ENCODE measurements at places on chromosomes 16 and 17.
A peak's percentile ranks its signal among the peaks of the same experiment; 100 is the strongest.

DNA sequence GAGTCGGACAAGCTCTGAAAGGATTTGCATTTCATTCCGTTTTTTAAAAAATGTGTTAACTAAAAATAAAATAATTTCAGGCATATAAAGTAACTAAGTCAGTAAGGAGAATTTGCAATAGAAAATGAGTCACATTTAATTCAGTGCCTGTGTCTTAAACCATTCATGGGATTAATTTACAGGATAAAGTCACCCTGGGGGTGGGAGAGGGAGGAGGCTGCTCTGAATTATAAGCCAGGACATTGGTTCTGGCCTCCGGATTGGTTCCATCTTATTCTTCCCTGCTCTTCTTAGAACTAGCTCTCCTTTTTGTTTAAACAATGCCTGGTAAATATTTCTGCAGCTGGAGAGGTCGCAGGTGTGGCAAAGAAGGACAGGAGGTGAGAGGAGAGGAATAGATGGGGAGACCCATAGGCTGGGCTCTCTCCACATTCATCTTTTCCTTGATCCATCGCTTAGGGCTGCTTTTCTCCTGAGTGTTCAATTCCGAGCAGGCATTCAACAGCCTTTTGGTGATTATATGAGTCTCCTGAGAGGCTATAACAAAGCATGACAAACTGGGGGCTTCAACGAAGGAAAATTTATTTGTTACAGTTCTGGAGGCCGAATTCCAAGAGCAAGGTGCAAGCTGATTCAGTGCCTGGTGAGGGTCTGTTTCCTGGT, 319.2 kb downstream of the PHKB start:
- DNase-seq: no peak

- no peak for DNase-seq
Measured at GRCh38 chr17:74957935-74958740, 14.4 kb downstream of the HID1 start.

DNA sequence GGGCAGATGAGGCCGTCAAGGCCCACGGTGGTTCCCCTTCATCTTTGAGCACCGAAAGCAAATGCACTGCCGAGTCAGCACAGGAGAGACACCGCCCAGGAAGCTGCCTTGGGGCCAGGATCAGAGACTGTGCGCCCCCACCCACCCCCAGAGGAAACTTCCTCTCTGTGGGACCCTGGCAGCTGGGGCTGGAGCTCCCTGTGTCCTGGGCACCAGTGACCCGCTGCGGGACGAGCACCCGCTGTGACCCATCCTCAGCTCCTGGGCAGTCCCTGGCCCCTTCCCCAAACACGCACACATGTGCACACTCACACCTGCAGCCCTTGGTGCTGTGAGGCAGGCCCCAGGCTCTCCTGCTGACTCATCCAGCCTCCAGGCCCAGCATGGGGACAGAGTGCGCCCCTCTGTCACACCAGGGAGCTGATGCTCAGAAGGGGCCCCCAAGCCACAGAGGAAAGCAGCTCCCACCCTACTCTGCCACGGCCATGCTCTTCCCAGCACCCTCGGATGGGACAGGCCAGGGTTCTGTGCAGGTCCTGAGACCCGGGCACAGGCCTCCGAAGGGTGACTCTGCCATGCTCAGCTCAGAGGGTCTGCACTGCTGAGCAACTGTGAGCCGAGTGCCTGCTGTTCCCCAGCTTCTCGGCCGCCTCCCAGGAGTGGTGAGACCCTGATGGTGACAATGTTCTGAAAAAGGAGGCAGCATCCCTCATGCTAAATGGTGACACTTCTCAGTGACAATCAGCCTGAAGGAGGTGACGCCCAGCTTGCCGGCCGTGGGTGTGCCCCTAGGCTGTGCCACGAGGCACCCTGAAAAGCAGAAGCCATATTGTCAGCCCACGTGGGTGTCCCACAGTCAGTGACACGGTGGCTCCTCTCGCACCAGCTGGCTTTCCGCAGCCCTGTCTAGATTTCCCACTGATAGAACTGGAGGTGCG, 3.6 kb downstream of the PIEZO1 start:
- DNase-seq: no peak

GRCh38 chr17:32621612-32622312, 135.0 kb downstream of the CDK5R1 start:
- no peak for DNase-seq

GRCh38 chr17:45338023-45338781, 21.4 kb upstream of the MAP3K14 start:
- peak; percentile 83 for DNase-seq

DNA sequence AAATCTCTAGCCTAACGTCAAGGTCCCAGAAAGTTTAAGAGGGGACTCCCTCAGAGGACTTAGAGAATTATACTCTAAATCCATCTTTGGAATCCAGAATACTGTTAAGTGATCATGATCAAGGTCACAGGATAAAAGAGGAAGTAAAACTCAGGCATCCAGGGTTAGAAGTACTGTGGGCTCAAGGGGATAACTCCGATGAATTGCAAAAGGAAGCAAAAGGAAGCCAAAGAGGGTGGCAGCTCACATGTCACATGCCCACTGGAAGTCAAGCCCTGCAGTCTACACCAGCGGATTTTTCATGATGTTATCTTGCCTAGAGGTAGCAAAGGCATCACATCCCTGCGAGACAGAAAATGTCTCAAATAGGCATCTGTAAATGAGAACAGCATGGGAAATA, 3.8 kb downstream of the ZNF821 start:
- no peak for DNase-seq

GRCh38 chr16:8047736-8048135, 542.6 kb downstream of the TMEM114 start:
- DNase-seq: no peak

DNA sequence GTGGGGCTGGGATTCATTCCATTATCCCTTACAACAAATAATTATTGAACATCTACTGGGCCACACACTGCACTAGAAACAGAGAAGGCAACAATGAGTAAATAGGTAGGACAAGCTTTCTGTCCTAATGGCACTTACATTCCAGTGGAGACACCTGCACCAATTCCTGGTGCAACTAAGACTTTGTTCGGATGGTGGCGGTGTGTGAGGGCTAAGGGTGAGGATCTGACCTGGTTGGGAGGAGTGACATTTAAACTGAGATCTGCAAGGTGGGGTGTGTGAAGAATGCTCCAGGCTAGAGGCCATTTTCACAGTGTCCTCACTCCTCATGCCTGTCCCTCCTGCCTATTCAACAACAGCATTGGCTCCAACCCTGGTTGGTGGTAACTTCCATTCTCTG, 510.0 kb downstream of the XYLT1 start:
- no peak for DNase-seq

- DNase-seq: no peak
Measured at GRCh38 chr17:82170412-82170961, 42.2 kb downstream of the CCDC57 start.

GRCh38 chr17:66829386-66829864, 5.5 kb upstream of the CACNG5 start:
- no peak for DNase-seq

DNA sequence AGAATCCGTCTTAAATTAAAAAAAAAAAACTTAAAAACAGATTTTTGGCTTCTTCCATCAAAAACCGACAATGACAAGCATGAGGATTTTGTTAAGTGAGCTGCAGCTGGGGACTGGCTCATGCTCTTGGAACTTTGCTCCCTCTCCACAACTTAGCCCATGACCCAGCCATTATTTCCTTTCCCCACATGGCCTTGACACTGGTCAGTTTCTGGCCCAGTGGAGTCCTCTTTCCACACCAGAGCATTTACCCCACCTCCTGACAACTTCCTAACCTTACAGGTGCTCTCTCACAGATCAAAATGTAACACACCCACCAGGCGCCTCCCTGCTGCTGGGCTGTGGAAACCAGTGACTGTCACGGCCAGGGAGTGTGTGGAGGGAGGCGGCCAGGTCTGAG, 62.7 kb upstream of the ZNF267 start:
- DNase-seq: no peak

DNA sequence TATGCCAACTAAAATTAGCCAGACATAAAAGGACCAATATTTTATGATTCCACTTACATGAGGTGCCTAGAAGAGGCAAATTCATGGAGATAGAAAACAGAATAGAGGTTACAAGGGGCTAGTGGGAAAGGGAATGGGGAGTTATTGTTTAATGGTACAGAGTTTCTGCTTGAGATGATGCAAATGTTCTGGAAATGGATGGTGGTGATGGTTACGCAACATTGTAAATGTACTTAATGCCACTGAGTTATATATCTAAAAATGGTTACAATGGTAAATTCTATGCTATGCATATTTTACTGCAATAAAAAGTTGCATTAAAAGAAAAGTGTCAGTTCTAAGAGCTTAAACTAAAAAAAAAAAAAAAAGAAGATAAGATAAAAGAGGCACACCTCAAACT, 17.9 kb downstream of the MT1X start:
- DNase-seq: no peak

GRCh38 chr16:75486676-75487313, 8.4 kb downstream of the CHST6 start:
- DNase-seq: no peak

GRCh38 chr17:40819528-40820125, 2.8 kb downstream of the KRT10 start:
- no peak for DNase-seq

DNA sequence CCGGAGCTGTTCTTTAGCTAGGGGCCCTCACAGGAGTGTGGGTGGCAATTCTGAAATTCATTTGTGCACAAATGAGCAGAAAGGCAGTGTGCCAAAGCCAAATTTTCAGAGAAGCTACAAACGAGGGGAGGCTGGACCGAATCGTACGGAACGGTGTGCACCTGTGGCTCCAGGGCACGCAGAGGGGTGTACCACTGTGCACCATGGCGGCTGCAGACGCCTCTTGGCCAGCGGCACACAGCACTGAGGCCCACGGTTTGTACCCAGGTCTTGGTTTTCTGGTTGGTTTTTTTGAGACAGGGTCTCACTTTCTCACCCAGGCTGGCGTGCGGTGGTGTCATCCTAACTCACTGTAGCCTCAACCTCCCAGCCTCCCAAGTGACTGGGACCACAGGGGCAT, 14.9 kb downstream of the CHMP1A start:
- DNase-seq: no peak

DNA sequence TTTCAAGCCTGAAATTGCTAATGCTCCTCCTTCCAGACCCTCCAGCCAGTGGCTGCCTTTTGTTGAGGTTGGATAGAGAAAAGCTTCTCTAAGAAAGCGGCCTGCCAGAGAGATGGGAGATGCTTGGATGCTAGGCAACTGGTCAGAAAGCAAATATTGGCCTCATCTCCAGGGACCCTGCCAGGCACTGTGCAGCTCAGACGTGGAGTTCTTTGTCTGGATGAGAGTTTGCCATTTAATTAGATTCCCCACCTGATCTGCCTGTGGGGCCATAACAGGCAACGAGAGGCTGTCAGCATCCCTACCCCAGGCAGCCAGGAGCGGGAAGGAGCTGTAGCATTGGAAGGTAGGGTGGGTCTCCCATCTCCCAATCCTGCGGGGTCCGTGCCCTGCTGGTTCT, 52.7 kb downstream of the ASIC2 start:
- DNase-seq: no peak

DNA sequence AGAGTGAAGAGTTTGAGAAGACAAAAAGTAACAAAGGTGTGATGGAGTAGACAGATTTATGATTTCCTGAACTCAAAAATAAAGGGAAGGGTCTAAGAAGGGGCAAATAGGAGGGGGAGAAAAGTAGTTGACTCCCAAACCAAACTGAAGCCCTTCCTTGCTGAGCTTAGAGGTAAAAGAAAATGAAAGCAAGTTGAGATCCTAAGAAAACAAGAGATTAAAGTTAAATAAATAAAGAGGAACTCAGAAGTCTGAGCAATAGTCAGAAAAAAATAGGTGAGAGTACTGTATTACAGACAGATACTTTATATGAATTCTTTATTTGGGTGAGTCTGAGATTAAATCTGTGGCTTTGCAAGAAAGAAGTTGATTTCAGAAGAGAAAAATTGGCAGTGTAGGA, 3.3 kb upstream of the PSMD12 start:
- no peak for DNase-seq

DNA sequence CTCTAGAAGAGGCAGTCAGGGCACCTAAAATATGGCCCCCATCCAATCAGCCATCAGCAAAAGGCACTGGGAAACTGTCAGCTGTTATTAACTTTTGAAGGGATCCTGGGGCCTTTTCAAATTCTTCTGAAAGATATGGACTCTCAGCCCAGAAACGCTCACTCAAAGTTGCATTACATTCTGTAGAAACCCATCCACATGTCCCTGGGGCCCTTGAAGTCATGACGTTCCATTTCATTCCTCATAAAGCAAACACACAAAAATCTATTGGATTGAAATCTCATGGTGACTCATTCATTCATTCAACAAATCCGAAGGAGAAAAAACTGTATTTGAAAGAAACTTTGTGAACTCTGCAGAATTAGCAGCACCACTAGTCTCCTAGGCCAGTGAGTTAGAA, 215.3 kb downstream of the C16orf95 start:
- no peak for DNase-seq

- DNase-seq: no peak
Measured at GRCh38 chr17:59765038-59765437, 57.6 kb downstream of the VMP1 start.

DNA sequence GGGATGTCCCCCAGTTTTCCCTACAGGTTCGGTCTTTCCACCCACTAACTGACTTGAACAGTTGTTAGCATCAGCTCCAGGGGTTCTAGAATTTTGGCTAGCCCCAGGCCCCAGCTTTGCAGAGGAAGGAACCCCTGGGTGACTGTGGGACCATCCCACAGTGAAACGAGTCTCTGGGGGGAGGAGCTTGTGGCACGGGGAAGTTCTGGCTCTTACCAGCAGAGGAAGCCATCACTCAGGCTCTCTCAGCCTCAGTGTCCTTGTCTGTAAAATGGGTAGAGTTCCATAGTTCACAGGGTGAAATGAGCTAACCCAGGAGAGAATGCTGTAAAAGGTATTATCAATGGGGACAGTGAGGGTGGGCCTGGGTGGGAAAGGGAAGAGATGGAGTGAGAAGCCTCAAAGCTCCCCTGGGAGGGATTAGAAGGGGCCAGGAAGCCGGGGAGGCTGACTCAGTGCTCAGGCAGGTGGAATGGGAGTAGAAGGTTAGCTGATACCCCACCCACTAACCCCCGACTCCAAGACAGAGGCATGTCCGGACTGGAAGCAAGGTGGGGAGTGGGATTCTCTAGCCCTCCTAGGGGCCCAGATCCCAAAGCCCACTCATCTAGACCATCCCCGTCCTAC, 30.9 kb upstream of the CDC42EP4 start:
- DNase-seq: no peak

DNA sequence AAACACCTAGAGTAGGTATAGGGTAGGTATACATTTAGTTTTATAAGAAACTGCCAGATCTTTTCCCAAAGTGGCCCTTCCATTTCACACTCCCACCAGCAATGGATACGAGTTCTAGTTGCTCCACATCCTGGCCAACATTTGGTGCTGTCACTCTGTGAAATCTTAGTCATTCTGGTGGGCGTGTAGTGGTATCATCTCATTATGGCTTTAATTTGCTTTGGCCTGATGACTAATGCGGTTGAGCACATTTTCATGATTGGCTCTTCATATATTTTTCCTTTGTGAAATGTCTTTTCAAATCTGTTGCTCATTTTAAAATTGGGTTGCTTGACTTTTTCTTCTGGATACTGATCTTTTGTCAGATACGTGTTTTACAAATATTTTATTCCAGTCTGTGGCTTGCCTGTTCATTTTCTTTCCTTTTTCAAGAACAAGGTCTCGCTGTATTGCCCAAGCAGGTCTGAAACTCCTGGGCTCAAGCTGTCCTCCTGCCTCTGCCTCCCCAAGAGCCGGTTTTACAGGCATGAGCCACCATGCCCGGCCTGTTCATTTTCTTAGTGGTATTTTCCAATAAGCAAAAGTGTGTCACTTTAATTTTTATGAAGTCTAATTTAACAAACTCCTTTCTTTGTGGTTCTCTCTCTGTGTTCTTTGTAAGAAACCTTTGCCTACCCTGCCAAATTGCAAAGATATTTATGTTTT, 192.4 kb downstream of the SEC14L1 start:
- DNase-seq: peak; percentile 43
